Activated CD8-positive, alpha-beta memory T cell treated with anti-CD3 and anti-CD28 coated beads for 24 hours (primary cell): ENCODE measurements at places on chromosomes 3 and 15.

DNA sequence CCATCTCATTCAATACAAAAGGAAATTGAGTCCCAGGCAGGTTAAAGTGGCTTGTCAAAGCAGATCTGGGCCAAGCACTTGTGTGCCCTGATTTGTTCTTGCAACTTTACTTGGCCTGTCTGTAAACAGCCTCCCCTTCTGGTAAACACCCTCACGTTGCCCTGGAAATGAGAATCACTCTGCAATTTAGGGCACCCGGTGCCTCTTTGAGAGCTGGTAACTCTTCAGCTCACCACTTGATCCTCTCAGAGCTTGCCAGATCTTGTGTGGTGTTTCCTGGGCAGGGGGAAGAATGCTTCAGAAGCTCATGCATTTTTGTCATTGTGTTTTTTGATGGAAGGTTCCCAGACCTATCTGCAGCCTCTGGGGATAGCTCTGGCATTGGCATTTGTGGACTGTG lies 11.3 kb downstream of the MED12L start:
- DNase-seq, result no peak

DNA sequence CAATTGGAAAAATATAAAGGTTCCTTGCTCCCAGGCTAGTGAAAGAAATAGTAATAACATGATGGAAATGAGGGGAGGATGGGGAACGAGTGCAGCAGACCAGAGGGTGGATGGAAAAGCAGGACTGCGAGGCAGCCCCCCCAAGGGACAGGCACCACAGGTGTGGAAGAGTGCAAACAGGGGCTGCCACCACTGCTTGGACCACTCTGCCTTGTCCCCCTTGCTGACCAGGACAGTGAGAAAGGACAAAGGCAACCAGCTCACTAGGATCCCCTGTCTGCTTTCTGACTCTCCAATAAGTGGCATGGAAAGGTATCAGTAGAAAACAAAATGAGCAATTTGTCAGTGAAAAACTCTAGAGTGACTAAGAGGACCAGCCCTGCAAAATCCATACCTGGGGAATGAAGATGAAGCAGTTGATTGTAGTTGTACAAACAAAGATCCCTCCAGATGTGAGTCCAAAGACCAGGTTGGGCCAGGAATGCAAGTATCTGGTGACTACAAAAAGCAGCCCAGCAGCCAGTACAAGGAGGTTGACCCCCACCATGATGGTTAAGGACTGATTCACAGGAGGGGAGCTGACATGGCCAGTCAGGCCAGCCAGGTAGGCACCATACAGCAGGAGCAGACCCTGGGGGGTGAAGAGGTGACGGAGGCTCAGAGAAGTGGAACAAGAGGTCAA lies 86.6 kb upstream of the GSK3B start:
- DNase-seq, result no peak

DNA sequence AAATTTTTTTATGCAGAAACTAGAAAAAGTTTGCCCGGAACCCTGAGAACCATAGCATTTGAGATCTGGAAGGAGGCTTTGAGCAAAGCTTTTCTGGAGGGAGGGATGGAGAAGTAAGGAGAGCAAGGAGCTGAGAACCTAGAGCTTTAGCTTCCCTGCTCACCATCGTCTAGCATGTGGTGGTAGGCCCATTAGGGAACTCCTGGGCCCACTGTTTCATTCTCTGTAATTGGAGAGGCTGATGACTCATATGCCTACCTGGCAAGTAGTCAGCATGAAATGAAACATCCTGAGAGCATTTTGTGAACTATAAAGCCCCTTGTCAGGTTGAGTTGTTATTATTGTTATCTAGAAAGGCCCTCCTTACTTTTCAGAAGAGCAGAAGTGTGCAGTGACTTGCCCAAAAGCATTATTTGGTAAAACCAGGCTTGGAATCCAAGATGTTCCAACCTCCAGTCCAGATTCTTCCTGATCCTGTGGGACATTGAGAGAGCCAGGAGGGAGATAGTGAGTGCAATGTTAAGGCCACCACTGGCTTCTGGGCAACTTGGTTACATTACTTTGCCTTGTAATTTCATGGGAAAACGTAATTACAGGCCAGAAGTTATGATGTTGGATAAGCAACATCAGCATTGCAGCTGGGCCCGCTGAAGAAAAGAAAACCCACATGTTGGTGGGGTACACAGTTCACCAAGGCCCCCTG lies 104.5 kb upstream of the BFSP2 start:
- no peak for DNase-seq

- no peak for DNase-seq
Observed at GRCh38 chr3:134809427-134810051, 14.5 kb downstream of the EPHB1 start.

DNA sequence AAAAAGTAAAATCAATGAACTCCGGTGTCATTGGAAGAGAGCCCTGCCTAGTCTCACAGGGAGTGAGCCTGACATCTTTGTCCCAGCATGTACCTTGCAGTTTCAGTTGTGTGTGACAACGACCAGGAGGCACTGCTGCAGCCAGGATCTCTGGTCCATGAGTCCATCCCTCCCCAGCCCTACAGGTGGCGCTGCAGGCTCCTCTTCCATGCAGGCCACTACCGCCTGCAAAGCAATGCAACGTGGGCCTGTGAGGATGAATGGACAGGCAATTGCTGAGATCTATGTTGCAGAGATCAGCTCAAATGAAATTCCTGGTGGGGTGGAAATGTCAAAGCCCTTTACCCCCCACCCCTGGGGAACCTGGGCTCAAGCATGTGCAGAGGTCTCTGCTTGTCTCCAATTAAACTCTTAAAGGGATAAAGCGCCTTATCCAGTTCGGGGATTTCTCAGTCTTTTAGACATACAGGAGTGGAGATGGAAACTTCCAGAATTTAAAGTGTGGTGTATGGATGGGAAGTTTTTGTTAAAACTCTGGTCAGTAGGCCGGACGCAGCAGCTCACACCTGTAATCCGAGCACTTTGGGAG lies 35.8 kb downstream of the TKT start:
- DNase-seq, result peak; percentile 89

DNA sequence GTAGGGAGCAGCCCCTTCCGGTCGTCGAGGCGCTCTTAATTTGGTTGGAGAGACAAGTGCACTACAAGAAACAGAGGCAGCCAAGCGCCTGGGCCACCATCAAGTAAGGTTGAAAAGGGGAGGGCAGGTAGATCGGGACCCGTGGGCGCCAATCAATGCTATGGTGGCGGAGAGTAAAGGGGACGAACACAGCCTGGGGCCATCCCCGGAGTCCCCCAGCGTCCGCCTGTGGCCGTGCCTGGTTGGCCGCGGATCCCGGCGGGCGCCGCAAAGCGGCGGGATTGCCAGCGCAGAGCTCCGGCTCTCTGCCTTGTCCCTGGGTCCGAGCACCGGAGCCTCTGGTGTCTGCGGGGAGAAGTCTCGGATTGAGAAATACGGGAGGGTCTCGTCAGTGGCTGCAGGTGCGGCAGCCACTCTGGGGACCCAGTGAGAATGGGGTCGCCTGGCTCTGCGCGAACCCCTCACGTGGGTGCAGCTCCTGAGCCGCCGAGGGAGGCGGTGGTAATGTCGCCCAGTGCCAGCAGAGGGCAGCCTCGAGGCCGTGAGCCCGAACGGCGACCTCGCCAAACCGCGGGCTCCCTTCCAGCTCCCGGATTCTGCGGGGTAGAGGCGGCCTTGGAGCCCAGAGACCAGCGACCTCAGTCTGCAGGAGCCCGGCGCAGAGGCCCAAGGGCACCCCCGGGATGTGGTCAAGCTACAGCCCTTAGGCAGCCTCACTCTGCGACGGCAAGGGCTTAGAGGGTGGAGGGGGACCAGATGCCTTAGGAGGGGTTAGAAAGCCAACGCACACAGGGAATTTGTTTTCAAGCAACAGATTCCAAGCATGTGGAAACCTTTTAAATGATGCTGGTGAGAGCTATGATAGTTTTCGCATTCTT lies 10.8 kb downstream of the FOXL2 start:
- peak; percentile 92 for DNase-seq

GRCh38 chr15:64046421-64047153 lies at the start of gene DAPK2:
Gene DAPK2 (minus strand): TSS chr15:64046485. CDS start chr15:64040261, 6,224 bp downstream.
- peak; percentile 91 for DNase-seq

GRCh38 chr3:182252802-182253201 lies 540.5 kb upstream of the ATP11B start:
- no peak for DNase-seq

- no peak for DNase-seq
Observed at GRCh38 chr3:195142519-195142918, 128.4 kb downstream of the XXYLT1 start.

- no peak for DNase-seq
Observed at GRCh38 chr3:140974900-140975299, 33.3 kb downstream of the SLC25A36 start.

- DNase-seq, result no peak
Observed at GRCh38 chr15:69841113-69841828, 256.4 kb downstream of the TLE3 start.

DNA sequence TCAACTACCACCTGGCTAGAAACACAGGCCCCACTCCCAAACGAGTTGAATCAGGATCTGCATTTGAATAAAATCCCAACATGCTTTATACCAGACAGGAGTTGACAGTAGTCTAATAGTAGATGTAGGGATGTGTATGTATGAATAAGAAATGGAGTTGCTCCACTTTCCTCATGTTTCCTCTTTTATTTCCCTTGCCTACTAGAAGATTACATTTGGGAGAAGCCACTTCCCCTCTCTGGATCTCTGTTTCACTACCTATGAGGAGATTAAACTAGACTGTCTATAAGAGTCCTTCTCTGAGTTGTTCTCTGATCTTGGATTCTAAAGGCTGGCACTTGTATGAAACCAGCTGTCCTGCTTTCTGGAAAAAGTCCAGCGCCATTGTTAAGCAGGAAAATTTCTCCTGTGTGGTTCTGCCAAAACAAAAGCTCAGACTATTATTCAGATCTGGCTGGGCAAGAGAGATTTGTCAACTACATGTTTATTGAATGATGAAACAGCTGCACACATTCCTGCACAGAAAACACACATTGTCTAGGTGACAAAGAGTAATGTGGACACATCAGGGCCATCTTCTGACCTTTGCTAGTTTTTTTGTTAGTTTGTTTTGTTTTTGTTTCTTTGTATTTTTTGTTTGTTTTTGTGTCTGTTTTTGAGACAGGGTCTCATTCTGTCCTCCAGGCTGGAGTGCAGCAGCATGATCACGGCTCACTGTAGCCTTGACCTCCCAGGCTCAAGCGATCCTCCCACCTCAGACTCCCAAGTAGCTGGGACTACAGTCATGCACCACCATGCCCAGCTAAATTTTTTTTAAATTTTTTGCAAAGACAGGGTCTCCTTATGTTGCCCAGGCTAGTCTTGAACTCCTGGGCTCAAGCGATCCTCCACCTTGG lies 29.9 kb downstream of the ACP3 start:
- no peak for DNase-seq

- no peak for DNase-seq
Observed at GRCh38 chr3:183148056-183148455, 14.5 kb downstream of the LAMP3 start.

DNA sequence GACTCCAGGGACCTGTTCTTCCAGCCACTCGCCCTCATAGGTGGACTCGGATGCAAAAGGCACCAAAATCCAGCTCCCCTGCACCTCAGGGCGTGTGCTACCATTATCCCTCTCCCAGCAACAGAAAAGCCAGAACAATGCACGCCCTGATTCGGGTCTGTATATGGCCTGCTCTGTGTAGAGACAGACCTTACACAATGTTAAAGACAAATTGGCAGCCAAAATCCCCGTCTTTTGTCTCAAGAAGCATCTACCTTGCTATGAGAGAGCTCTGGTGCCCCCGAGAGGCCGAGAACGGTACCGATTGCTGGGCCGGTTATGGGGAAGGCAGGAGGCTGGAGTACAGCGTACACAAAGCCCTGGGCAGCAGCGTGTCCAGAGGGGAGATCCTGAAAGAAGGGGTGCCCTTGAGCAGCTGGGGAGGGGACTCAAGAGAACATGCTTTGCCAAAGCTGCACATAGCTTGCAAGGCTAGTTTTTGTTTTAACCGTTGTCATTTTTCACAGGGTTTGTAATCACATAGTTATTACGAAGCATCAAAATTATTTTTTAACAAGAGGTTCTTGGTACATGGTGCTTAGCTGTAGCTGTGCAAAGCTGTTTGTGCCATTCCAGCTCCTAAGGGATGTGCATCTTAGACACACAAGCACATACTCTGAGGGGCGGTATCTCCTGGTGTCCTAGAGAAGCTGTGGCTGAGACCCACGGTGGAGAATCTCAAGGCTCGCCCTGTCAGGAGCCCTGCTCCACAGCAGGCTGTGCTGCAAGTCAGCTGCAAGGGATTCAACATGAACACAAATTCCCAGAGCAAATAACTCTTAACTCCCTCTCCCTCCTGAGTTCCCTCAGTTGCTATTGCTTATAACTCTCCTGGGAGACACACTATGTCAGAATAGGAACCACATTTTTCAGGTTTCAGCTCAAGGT lies 461.5 kb upstream of the PPP2R3A start:
- no peak for DNase-seq

DNA sequence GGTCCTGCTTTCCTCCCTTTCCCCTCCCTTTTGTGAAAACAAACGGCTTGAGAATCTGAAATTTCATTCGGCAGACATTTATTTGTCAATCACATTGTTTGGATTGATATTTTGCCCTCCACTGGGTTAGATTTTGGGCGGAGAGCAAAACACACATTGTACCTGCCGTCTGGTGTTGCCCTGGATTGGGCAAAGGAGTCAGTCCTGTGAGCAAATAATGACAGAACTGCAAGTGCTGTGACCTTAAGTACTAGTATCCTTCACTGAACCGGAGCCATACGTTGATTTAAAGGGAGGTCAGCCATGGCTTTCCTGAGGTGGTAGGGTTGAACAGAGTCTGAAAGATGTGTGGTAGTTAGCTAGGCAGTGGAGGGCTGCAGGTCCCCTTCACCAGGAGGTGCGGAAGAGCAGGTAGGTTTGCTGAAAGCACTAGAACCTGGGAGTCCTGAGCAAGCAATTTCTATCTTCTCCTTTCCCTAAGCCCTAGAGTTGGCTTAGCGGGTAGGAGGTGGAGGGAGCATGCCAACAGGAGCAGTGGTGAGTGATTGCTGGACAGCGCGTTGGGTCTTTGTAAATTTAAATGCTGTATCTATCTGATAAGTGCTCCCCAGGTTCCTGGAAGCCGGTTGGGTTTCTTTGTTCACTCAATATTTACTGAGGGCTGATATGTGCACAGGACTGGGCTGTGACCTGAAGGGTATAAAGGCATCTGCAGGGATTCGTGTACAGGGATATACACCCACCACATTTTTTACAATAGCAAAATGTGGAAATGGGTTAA lies 2.0 kb downstream of the PDIA5 start:
- DNase-seq, result peak; percentile 43

DNA sequence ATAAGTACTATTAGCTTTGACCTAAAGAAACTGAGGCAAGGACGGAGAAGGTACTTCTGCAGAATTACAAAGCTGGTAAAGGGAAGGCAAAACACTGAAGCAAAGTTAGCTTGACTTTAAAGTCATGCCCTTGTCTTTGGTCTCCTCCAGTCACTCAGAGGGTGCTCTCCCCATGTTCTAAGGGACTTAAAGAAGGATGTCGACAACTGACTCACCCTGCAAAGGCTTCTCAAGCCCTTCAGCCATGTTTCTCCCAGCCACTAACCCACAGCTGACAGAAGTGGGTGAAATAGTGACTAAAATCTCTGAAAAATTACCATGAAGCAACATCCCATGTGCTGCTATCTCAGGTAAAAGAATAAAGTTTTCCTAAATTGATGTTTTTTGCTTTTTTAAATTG lies 46.4 kb downstream of the SUCLG2 start:
- DNase-seq, result no peak
